ENCODE measurements at places on chromosomes 4 and X.

GRCh38 chrX:129642641-129643040, 12.1 kb downstream of the APLN start:
- DNase-seq, result no peak

GRCh38 chr4:168153596-168154440, 61.5 kb downstream of the ANXA10 start:
- peak; percentile 27 for DNase-seq

- no peak for DNase-seq
Measured at GRCh38 chr4:26094911-26095310, 180.9 kb downstream of the SMIM20 start.

GRCh38 chr4:613126-613525, 12.2 kb upstream of the PDE6B start:
- no peak for DNase-seq

GRCh38 chr4:56668267-56668666, 12.8 kb downstream of the HOPX start:
- DNase-seq, result no peak

GRCh38 chrX:39757971-39758370, 339.8 kb downstream of the BCOR start:
- no peak for DNase-seq

- no peak for DNase-seq
Measured at GRCh38 chr4:113882668-113883067, 96.8 kb downstream of the ARSJ start.

DNA sequence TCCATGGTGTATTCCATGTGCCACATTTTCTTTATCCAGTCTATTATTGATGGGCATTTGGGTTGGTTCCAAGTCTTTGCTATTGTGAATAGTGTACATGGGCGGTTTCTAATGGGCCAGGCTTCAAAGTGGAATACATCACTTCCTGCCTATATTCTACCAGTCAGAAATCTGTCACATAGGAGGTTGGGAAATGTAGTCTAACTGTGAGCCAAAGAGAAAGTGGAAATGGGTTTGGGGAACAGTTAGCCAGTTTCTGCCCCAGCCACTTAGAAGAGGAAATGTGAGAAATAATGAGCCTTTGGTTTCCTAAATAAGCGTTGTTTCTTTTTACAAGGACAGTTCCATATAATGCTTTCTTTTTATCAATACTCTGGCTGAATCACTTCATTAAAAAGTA, 85.1 kb upstream of the AP1S2 start:
- no peak for DNase-seq

DNA sequence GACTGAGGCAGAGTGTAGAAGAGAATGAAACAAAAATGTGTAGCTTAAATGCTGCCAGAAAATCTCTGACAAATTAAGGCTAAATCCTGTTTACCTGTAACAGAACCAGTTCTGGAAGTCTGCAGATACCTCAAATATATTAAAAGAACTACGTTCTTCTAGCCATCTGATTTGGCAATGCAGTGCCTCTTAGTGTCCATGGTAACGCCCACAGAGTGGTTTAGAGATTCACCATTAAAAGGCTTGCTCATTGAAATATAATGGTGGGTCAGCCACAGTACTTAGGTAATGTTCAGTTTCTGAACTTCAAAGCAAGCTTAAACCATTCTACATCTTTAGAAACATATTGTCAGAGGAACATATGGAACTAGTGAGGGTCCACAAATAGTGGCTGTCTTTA, 23.2 kb upstream of the LUZP4 start:
- DNase-seq, result no peak

DNA sequence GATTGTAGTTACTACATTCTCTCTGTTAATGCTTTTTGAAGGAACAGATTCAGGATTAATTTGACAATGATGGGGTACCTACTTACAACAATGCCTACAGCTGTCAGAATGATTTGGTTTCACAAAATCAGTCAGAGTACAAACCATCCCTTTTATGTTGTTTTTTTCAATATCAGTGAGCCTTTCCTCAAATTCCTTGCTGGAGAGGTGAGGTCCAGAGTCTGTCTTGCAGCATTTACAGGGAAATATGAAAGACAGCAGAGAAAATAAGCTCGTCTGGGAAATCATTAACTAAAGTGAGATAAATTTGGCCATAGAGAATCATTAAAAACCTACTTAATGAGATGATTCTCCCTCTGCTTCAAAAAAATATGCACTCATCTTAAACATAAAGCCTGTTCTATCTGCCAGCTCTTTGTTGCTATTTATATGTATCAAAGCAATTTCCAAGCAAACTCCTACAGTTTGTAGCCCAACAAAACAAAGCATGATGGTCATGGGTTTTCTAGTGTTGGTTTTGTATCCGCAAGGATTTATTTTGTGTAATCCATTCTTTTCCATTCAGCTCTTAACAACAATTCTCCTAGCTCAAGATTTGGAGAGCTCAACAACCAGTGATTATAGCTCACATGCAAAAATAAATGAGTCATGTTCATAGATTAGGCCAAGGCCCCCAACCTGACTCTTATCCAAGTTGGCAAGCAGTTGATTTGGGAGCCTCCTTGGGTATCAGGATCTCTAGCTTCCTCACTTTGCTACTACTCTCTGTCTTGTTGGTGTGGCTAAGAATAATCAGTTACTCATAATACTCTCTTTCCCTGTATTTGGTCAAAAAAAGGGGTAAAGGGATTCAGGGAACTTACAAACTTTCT, 222.6 kb downstream of the ENOX2 start:
- DNase-seq, result no peak

GRCh38 chr4:83114576-83114975, at the start of gene PLAC8:
TSS of gene PLAC8 (minus strand) at chr4:83114729. CDS start at chr4:83107921, 6,808 bp downstream.
- DNase-seq, result no peak

- no peak for DNase-seq
Measured at GRCh38 chr4:39348371-39349315, 17.5 kb downstream of the RFC1 start.

DNA sequence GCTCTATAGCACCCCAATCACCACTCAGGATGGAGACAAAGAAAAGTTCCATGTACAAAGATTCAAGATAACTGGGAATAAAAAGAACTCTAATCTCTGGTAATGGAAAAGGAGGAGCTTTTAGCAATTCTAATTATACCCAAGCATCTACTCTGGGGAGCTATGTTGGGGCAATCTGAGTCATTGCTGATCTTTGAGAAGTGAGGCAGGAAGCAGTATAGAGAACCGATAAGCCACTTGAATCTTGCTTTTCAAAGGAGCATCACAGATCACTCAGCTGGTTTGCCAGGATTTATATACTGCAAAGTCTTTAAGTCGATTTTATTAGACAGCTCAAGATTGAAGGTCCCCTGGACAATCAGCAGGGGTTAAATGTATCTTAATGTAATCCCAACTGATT, 220.0 kb downstream of the ENOX2 start:
- no peak for DNase-seq

DNA sequence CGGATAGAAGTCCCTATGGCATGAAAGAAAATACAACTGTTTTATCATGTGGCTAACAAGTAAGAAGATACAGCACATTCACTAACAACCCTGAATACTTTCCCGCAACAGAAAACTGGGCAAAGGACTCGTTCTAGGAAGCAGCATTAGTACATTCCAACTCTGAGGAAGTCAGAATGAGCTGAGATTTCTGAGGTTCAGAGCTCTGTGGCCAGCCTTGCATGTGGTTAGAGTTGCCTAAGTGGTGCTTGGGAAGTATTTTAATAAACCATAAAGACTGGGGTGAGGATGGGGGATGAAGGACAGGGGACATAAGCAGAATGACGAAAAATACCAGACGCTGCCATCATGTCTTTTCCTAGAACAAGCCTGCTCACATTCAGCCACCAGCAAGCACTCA, 82.2 kb downstream of the EFHC2 start:
- no peak for DNase-seq

DNA sequence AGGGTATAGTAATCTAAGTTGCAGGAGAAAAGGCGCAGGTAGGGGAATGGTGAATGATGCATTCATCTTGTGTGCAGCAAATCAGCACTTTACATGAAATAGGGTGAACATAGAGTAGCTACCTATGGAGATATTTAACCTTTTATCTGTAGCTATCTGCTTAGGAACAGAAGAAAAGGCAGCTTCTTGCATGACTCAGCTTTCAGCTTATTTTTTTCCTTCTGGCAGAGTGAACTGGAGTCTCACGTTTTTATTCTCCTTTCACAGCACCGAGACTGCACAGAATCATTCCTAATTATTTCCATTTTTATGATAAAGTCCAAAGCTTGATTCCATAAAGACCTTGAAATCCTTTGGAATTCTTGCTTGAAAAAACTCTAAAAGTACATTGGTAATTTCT, 4.8 kb upstream of the SCOC start:
- no peak for DNase-seq

DNA sequence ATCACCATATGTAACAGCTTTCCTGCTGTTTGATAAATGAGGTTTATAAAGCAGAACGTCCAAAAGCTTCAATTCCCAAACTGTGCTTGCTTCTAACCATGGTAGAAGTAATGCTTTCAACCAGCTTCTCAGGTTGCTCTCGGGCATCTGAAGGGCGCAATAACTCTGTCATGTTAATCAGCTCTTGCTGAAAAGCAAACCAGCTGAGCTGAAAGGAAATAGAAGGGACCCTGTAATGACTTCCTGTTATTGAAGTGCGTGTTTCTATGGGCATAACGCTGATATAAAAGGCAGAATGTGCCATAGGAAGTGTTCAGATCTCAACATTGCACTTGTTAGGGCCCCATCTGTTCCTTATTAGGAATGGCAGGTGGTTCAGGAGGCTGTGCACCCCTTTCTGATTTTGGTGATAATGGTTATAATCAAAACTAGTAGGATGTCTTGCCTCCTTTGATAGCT, 21.2 kb downstream of the HERC3 start:
- DNase-seq, result no peak

GRCh38 chr4:135372131-135372530, 1170.5 kb upstream of the PABPC4L start:
- no peak for DNase-seq

DNA sequence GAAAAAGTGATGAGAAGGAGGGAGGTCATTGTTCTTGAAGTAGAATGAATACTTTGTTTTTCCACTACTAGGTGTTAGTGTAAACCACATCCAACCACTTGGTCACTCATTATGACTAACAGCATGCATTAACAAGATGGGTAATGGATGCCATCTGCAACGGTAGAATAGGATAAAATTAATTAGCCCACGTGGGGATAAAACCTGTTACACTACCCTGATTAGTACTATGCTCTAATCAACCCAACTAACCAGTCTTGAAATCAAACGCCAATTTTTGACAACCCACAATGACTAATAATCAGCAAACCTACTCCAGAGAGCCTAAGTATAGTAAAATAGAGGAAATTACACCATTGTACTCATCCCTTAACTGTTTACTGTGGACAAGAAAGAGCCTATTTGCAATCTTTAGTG, 93.4 kb upstream of the MCF2 start:
- DNase-seq, result no peak

DNA sequence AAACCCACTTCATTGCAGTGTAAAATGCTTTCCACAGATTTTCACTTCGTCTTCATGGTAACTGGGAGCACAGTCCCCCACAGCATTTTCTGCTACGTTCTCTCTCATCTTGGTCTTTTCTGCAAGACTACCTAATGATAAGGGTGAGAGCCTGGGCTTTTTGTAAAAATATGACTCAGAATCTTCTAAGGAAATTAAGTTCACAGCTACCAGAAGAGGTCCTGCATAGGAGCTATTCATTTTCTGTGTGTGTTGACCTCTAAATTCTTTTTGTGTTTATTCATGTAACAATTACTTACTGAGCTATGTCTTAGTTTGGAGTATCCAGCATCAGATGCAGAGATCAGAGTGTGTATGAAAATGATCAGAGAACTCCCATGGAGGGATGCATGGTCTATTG, 192.2 kb downstream of the CPEB2 start:
- DNase-seq, result no peak

- no peak for DNase-seq
Measured at GRCh38 chrX:107207089-107207488, 678 bp downstream of the DNAAF6 start.

GRCh38 chr4:71004281-71004851, 10.9 kb downstream of the DCK start:
- DNase-seq, result no peak

DNA sequence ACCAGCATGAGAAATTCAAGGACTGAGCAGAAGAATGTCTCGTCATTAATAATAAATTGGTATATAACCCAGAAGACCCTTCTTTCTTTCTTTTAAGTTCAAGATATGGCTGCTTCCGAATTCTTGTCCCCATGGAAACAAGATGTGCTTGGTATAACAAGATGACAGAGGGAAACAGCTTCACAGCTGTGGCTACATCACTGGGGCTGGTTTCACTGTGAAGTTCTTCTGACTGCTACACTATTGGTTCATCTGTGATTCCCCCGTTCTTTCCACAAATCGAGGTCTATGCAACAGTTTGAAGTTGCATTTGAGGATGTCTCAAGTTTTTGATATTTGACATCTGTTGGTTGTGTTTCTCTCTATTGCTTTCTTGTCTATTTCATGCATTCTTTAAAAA, 12.3 kb upstream of the DTHD1 start:
- DNase-seq, result no peak
